ENCODE measurements at places on chromosomes 11 and 22. TPM values are rescaled to one million over a fixed set of nuclear protein-coding genes. Genes with fewer than 3 reads are reported as not detected.

- no peak for DNase-seq
These were observed 59.2 kb downstream of the MED15 start for GRCh38 chr22:20566420-20567260.

TMEM121B gene
- not detected for total RNA-seq

DNA sequence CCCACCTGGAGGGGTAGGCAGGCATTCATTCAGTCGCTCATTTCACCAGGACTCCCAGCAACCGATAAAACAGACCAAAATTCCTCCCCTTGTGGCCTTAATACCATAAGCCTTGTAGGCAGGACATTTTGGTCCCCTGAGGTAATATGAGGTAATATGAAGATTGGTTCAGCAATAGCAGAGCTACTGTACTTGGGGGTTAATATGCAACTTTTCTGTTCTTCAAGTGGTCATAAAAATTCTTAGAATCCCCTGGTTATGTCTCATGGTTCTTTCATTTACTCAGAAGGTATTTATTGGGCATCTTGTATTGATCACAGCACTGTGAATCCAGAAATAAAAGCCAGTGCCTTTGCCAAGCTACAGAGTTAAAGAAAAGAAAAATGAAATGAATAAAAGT lies 29.8 kb downstream of the SHISA8 start:
- no peak for DNase-seq

GRCh38 chr22:47919001-47919441 lies 1156.6 kb downstream of the TBC1D22A start:
- DNase-seq: no peak

TOMT gene
- total RNA-seq: not detected

GRCh38 chr11:8022876-8023275 lies 35.7 kb downstream of the EIF3F start:
- DNase-seq: no peak

DNA sequence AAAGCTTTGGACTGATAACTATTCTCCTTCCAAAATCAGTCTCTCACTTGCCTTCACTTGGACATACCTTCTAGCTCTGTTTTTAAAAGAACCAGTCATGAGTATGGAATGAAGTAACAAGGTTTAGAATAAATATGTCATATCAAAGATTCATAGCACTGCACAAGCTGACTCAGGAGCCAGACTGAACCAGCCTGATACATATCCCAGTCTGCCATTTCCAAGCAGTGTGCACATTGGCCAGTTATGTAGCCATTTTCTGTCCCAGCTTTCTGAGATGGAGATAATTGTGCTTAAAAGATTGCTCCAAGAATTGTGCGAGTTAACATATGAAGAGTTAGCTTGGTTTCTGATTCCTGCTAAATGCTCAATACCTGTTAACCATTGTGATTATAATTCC lies 311.3 kb downstream of the C11orf87 start:
- no peak for DNase-seq

DEPDC7 gene
- not detected for total RNA-seq

CCDC157 gene
- total RNA-seq: 3.6 TPM

DNA sequence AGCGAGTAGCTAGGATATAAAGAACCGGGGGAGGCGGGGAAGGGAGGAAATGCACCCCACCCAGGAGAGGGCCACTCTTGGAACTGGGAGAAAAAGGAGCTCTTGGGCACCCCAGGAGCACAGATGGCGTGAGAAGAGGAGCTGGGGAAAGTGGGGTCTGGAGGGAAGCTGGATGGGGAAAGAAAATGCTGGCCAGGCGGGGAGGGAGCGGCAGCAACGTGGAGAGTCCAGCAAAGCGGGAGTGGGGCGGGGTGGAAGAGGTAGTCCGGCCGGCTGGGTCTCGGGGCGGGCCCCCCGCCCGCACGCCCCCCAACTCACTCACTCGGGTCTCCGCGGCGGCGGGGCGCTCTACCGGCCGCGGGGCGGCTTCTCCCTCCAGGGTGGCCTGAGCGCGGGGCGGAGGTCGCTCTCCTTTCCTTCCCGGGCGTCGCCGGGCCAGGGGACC lies 522 bp downstream of the TOB2 start:
- DNase-seq: no peak

DNA sequence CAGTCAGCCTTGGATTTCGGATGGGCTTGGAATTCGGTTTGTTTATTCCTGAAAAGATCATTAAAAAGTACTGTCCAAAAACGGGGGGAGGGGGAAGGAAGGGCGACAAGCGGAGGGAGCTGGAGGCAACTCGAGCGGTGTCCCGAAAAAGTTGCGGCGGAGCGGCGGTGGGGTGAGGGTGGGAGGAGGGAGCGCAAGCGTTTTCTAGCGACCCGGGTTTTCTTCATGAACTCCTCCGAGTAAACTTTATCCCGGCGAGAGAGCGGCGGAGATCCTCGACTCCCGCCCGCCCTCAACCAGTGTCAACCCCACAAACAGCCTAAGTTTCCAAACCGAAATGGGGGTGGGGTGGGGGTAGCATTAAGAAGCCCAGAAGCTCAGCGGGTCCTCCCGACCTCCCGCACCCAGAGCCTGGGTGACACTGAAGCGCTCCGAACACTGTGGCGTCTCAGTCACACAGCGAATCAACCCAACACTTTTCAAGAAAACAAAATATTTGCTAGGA lies 133.0 kb upstream of the C11orf58 start:
- DNase-seq: peak; percentile 31

DNA sequence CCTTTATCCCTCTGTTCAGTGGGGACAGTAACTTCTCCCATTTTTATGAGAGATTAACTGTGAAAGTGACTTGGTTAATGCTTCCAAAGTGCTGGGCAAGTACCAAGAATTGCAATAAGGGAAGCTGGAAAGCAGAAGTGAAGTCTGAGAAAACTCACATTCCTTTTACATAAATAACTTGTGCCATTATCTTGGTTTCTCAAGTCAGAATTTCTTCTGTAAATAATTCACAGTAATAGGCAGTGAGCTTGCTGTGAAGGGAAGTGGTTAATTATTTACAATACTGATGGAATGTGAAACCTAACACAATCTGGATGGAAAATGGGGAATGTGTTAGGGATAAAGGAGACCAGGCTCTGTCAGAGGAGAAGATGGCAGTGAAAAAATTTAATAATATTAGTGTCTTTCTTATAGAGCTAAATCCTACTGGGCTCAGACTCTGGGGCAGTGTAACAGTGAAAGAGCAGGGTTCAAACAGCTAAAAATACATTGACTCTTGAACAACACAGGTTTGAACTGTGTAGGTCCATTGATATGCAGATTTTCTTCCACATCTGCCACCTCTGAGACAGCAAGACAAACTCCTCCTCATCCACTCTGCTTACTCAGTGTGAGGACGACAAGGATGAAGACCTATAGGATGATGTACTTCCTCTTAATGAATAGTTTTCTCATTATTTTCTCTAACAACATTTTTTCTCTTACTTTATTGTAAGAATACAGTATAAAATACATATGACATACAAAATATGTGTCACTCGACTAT lies 251.5 kb upstream of the ISX start:
- no peak for DNase-seq

- DNase-seq: no peak
These were observed 1162.2 kb downstream of the BRD1 start for GRCh38 chr22:48665311-48665995.

TUG1 gene
- 110 TPM for total RNA-seq

- no peak for DNase-seq
These were observed 25.8 kb downstream of the SAMM50 start for GRCh38 chr22:43980996-43981395.

OR5A1 gene
- not detected for total RNA-seq

MPZL3 gene
- 4.2 TPM for total RNA-seq

DNA sequence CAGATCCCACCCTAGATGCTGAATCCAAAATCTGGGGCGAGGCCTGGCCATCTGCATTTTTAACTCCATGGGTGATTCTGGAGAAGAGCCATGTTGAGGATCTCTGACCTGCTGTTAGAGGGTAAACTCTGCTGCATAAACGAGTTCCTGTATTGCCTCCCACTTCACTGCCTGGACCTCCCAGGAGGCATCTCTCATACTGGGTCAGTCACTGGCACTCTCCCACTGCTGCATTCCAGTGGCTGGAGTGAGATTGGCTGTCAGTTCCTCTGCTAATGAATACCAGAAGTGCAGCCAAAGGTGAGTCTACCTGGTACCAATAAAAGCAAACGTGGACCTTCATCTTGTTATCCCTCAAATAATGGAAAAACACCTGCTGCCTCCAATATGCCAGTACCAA lies 10.3 kb downstream of the POLDIP3 start:
- DNase-seq: no peak

GPR83 gene
- 0.37 TPM for total RNA-seq

DNA sequence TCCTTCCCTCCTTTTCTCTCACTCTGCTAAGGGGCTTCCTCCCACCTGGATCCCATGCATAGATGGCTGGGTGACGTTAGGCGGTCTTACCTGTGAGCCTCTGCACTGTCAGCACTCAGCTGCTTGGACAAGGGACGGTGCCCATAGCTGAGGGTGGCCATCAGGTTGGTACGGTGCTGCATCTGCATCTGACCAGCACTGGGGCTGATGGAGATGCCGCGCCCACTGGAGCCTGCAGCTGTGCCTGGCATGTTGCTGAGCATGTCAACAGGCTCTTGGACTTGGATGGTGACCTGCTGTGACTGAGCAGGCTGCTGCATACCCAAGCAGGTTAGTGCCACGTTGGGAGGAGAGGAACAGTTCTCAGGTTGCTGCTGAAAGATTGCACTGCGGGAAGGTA lies 21.8 kb upstream of the APOA1 start:
- no peak for DNase-seq

DNA sequence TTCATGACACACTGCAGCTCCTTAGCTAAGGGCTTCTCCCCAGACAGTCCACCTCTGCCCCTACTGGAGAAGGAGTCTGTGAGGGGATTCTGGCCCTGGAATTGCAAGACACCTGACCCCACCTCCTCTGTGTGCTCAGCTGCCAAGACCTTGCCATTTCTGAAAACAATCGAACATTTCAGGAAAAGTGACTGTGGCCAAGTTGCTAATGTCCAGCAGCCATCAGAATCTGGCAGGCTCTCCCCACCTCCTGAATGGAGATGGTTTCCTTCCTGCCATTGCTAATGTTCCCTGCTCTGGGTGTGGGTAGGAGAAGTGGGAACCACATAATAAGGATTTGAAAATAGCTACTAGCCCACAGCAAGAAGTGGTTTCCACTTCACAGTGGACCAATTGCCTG lies 127.2 kb upstream of the ALX4 start:
- DNase-seq: no peak

- DNase-seq: no peak
These were observed 14.4 kb downstream of the NECTIN1 start for GRCh38 chr11:119714590-119714989.

GRCh38 chr11:68872216-68873003 lies 30.7 kb upstream of the CPT1A start:
- DNase-seq: no peak

DNA sequence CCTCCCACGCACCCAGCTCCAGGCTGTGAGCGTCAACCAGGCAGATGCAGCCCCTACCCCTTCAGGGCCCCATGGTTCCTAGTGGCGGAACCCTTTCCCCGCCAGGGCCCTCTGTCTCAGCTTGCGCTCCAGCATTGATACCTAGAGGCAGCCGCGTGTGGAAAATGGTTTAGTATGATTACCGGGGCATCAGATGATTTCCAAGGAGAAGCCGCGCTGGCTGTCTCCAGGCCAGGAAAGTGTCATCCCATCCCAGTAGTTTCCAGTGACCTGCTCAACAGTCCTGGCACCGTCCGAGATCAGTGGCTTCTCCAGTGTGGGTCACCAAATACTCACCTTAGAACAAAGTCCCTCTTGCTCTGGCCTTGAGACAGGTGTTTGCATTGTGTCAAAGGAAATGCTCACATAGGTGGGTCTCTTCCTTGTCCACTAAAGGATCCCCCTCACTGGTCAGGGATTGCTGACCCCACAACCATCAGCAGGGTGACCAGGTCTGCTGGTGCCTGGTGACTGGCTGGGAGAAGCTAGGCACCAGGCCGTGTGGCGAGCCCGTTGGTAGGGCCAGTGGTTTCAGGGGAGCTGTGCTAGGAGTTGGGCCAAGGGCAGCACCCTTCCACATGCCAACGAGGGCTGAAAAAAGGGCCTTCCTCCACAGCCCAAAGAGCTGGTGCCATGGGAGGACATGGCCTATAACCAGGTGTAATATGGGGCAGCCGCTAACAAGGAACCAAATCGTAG lies 109.4 kb downstream of the MORC2 start:
- no peak for DNase-seq

GRCh38 chr11:35277827-35278226 lies 138.9 kb downstream of the CD44 start:
- DNase-seq: peak; percentile 16

TYMP gene
- 45.1 TPM for total RNA-seq

- DNase-seq: no peak
These were observed 435.6 kb upstream of the LRRC4C start for GRCh38 chr11:41895081-41895480.

- no peak for DNase-seq
These were observed 31.2 kb upstream of the RASD2 start for GRCh38 chr22:35509451-35509850.

DNA sequence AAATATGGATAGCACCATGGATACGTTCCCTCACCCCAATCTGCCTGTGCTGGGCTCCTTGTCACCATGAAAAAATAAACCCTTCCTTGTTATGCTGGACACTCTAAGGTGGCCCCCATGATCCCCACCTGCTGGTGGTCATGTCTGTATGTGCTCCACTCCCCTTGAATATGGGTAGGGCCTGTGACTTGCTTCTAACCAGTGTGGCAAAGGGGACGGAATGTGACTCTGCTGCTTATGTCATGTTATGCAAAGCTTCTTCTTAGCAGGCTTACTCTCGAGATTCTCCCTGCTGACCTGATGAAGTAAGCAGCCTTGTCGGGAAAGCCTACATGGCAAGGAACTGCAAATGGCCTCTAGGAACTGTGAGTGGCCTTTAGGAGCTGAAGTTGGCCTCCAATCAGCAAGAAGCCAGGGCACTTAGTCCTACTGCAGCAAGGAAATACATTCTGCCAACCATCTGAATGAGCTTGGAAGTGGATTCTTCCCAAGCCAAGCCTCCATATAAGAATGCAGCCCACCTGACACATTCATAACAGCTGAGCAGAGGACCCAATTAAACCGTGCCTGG lies 159.9 kb downstream of the CCDC34 start:
- no peak for DNase-seq

- no peak for DNase-seq
These were observed 74.5 kb downstream of the PPP6R3 start for GRCh38 chr11:68535098-68535497.

GRCh38 chr11:65315204-65315865 lies 669 bp downstream of the CDC42EP2 start:
- peak; percentile 87 for DNase-seq

GRCh38 chr11:44467931-44468330 lies 97.5 kb upstream of the CD82 start:
- DNase-seq: no peak

DNA sequence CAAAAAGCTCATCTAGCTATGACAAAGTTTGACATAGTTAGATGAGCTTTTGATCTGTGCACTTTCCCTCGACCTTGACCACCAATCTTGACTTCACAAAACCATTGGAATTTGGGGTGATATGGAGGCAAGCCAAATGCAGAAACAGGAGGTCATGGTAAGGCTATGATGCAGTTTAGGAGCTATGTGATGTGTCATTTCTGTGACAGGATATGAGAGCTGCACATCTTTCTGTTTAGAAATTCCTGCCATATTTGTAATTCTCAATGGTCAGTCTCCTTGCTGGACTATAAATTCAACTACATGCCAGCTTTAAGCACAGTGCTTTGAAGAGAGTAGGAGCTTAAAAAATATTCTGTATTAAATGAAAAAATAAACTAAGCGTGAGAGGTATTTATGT lies 12.9 kb downstream of the OR51B6 start:
- no peak for DNase-seq

- no peak for DNase-seq
These were observed 5.5 kb upstream of the KCNJ1 start for GRCh38 chr11:128872594-128872993.
